CD8-positive, alpha-beta memory T cell (primary cell): ENCODE measurements at places on chromosomes 4 and X.

DNA sequence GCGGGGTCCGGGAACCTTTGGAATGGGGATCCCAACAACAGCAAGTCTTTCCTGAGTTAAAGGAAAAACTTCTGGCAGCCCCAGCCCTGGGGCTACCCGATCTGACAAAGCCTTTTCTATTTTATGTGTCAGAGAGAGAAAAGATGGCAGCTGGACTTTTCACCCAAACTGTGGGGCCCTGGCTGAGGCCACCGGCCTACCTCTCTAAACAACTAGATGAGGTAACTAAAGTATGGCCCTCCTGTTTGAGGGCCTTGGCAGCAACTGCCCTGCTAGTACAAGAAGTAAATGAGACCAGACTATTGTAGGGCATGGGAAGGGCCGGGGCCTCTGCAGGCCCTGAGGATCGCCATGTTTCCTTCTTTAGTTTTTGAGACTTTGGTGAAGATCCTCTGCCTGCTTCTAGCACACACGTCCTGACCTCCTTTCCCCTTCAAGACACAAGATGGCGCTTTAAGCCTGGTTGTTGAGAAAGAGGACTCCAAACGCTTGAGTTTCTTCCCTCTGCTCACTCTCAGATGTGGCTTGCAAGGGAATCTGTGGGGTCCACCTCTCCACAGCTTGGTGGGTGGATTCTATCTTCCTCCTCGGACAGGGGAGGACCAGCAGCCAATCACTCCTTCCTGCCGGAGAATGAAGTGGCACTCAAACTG, 18.5 kb upstream of the DRD5 start:
- peak; percentile 8 for DNase-seq

GRCh38 chr4:132767901-132768300, 381.2 kb upstream of the PCDH10 start:
- DNase-seq: no peak

GRCh38 chr4:3468154-3468553, 5.0 kb downstream of the DOK7 start:
- no peak for DNase-seq

DNA sequence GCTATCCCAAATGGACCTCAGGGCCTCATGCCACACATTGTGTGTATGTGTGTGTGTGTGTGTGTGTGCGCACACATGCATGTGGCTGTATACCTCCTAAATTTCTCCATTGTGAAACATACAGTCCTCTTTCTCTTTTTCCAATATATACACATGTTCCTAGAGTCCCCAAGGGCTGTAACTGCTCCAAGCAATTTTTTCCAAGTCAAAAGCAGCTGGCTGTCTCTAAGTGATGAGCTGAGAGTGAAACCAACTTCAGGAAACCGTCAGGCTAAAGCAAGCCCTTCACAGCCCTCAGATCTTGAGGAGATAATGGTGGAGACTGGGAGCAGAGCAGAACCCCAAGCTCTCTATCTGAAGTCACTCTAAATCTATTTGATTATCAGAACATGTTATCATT, 496.1 kb upstream of the DIPK2B start:
- no peak for DNase-seq

GRCh38 chr4:8740666-8741395, 130.8 kb downstream of the HMX1 start:
- DNase-seq: no peak

- no peak for DNase-seq
These were observed 68.6 kb upstream of the HS3ST1 start for GRCh38 chr4:11497212-11497806.

- no peak for DNase-seq
These were observed 464.6 kb downstream of the PCDH18 start for GRCh38 chr4:137067735-137068134.

DNA sequence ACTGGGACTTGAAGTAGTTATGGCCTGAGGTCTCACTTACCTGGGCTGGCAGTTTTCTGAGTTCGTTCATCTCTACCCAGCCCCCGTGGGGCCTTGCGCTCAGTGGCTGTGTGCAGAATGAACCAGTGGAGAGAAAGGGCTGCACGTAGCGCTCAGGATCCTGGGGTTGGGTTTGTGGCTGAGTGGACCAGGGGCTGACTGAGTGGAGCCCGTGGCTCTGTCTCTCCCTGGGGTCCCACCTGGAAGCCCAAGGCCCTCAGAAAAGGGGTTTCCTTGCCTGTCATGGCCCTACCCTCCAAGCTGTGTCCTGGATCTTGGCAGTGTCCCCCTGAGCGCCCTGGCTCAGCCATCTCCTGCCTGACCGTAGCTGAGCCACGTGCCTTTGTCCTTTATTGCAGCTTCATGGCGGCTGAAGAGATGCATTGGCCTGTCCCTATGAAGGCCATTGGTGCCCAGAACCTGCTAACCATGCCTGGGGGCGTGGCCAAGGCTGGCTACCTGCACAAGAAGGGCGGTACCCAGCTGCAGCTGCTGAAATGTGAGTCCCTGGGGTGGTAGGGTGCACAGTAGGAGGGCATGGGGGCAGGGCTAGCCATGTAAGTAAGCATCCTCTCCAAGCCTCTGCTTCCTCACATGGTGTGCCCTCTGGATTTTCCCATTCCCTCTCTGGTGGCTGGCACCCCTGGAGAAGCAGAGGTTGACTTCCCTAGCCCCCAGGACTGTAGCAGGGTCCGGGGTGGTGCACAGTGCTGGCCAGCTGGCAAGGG, 23.2 kb upstream of the ADD1 start:
- DNase-seq: no peak

DNA sequence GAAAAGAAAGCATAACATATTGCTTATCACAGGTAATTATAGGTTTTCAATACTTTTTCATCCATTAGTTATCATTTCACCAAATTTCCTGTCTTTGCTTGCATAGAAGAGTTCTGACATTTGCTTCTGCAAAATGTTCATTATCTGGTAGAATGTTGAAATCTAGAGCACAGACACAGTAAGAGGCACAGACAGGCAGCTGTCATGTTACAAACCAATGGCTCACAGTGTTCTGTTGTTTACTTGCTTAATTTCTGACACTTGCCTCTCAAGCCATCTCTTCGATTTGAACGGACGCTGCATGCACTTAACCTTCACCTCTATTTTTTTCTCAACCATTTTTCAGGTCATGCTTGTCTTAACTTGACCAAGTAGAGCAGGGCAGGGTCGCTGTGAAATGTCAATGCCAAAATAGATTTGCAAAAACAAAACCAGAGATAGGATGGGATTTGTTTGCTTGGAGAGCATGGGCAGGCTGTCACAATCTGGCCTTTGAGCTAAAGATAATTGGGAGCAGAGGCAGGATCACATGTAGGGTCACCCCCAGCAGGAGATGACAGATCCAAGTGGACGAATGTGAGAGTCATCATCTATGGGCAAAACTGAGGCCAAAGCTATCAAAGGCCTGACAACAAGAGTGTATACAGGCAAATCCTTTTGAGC, 292.3 kb downstream of the SMARCA1 start:
- no peak for DNase-seq

GRCh38 chr4:137994853-137995252, 247.3 kb downstream of the SLC7A11 start:
- DNase-seq: no peak

DNA sequence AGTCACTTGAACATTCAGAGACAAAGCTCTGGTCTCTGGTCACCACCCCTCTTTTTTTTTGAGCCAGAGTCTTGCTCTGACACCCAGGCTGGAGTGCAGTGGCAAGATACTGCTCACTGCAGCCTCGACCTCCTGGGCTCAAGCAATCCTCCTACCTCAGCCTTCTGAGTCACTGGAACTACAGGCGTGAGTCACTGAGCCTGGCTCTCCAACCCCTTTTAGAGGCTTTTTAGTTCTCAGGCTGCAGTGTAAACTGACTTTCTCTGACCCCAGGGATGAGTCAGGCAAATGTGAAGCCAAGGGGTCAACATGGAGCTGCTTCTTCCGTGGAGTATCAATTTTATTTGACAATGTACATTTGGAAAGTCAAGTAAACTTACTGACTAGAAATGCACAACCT, 229.2 kb downstream of the PTTG2 start:
- no peak for DNase-seq

- DNase-seq: no peak
These were observed 4.0 kb downstream of the LAP3 start for GRCh38 chr4:17580969-17581368.

DNA sequence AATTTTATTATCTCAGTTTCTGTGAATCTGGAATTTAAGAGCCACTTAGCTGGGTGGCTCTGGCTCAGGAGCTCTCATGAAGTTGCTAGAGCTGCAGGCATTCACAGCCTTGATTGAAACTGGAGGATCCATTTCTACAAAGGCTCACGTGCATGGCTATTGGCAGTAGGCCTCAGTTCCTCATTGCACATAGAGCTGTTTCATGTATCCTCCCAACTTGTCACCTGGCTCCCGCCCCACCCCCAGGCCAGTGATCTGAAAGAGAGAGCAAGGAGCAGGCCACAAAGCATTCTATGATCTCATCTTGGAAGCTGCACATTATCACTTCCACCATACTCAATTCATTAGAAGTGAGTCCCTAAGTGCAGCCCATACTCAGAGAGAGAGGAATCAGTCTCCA, 18.5 kb upstream of the AP1AR start:
- DNase-seq: no peak

- no peak for DNase-seq
These were observed 32.2 kb upstream of the NDST4 start for GRCh38 chr4:115145393-115146160.

- DNase-seq: no peak
These were observed 64.0 kb downstream of the SOX3 start for GRCh38 chrX:140440876-140441275.

DNA sequence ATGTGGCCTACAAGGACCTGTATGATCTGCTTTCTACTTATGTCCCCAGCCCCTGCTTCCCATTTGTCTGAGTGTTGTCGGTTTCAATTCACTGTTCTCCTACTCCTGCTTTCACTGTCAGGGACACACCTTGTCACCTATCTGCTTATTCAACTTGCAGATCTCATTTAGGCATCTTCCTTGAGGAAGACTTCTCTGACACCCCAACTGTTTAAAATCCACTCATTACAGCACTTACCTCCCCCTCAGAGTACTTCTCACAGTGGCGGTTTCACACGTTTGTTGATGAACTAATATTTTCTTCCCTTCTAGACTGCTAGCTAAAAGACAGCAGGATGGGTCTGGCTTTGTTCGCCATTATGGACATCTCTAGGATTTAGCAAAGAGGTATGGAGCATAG, 279.9 kb upstream of the TET2 start:
- no peak for DNase-seq

GRCh38 chr4:1001561-1002130, 8.4 kb upstream of the SLC26A1 start:
- no peak for DNase-seq

DNA sequence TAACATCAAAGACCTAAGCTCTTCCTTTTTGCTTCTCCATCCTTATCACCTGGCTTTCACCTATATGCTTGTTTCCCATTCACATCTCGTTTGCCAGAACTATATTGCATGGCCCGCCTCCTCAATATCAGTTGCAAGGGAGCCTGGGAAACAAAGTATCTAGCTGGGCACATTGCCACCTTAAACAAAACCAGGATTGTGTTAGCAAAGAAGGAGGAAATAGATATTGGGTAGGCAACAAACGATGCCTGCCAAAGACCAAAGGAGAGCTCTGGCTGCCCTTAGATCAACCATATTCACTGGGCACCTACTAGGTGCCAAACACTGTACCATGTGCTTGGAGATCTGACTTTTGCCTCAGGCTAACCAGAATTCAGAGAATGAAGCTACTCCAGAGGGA, 107.5 kb downstream of the GRIA3 start:
- no peak for DNase-seq

GRCh38 chr4:64584981-64585557, 175.8 kb upstream of the TECRL start:
- no peak for DNase-seq
